Hematopoietic multipotent progenitor cell treated with erythropoietin and hydrocortisone succinate and interleukin-3 and kit ligand, for 8 days (in vitro differentiated cells): ENCODE measurements at places on chromosomes 1 and 21.

DNA sequence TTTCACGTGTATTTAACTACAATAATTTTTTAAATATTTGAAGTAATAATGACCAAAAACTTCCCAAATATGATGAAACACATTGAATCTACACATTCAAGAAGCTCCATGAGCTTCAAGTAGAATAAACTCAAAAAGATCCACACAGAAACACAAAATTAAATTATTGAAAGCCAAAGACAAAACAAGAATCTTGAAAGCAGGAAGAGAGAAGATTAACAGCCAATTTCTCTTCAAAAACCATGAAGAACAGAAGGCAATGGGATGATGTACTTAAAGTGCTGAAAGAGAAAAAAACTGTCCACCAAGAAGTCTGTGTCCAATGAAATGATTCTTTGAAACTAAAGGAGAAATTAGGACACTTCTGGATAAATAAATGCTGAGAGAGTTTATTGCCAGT, 5.1 kb upstream of the KRTAP10-10 start:
- no peak for DNase-seq

DNA sequence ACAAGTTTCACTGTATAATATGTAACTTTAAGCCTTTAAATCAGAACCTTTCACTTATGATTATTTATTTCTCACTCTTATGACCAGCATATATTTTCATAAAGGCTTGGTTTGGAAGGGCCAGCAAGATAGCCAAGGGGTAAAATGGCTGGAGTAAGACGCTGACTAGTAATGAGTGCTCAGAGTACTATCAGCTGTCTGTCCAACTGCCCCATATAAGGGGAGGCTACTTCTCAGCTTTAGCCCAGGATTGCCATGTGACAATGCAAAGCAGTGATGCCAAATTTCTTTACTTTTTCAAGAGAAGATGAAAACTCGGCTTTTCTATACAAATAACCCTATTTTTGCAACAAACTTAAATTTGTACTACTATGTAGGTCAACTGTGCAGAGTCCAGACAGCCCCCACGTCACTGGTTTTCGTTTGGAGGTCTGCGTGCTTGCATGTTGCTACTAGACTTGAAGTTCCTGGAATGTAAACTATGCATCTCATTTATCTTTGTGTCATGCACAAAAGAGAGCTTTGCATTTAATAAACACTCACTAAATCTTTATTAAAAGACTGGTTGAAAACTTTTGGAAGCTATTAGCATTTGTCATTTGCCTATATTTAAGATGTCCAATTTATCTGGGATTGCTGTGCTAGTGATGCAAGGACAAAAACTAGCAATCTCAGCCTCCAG, 110.4 kb downstream of the TNFSF18 start:
- no peak for DNase-seq

DNA sequence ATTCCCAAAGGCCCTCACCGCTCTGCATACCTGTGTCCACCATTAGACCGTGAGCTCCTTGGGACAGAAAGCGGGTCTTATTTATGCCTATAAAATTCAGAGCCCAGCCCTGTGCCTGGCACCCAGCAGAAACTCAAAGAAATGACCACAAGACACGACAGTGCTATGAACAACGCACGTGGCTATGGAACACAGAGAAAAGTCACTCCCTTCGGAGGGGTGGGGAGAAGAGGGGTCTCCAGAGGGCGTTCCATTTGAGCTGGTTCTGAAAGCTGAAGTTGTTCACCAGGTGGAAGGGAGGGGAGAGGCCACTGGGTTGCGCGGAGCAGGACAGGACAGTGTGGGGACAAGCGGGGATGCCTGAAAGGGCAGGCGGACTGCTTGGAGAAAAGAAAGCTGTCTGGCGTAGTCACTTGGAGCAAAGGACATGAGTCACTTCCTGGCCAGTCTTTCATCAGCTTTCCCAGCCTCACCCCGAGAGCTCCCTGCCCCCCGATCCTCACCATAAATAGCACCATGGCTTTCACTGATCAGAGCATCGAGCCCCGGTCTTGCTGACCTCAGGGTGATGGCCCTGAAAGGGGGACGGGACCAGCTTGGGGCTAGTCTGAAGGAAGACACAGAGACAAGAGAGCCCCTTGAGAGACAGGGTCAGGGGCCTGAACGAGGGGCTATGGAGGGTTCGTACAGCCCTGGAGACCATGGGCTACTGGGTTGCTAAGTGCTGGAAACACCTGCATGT, 28.5 kb downstream of the ECE1 start:
- DNase-seq: peak; percentile 59

DNA sequence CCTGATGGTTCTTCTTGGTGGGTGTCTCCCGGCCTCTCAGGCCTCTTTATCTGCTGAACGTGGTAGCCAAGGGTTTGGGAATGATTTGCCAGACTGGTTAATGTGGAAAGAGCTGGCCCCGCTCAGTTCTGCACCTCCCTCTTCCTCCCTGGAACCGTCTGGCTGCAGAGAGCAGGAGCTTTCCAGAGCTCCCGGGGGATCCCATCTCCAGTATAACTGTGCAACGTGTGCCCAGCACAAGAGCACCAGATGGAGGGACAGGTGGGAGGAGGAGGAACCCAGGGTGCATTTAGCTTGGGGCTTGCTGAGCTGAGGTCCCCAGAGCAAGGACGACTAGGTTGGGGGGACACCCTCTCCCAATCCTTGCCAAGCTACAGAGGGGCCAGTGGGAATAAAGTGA, 5.0 kb downstream of the TFF1 start:
- DNase-seq: no peak

DNA sequence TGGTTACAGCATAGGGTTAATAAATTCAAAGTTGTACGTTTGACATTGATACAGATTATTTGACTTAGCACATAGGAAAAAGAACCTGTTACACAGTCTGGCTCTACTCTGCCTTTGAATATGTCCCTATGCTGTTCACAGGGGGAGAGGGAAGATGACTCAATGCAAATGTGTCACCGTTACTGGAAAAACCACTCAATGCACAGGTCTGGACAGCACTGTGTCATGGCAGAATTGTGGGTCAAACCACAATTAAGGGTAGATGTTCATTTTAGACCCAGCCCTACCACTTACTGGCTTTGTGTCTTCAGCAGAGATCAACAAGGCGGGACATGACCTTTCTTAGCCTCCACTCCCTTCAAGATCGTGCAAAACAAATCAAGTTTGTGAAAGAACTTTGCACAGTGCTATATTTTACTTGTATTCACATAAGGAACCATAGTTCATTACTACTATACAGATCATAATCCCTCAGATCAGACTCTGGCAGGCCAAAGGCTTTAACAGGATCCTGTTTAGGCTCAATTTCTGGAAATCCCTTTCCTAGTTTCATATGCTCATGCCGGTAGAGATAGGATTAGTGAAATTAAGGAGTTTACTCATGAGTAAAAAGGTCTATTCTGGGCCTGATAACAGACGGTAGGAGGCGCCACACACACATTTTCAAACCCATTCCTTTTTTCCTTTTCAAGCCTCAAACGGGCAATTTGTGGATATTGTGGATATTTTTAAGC, 22.1 kb downstream of the EIF2D start:
- DNase-seq: peak; percentile 15

GRCh38 chr1:59041646-59042277, 255.1 kb upstream of the FGGY start:
- no peak for DNase-seq

DNA sequence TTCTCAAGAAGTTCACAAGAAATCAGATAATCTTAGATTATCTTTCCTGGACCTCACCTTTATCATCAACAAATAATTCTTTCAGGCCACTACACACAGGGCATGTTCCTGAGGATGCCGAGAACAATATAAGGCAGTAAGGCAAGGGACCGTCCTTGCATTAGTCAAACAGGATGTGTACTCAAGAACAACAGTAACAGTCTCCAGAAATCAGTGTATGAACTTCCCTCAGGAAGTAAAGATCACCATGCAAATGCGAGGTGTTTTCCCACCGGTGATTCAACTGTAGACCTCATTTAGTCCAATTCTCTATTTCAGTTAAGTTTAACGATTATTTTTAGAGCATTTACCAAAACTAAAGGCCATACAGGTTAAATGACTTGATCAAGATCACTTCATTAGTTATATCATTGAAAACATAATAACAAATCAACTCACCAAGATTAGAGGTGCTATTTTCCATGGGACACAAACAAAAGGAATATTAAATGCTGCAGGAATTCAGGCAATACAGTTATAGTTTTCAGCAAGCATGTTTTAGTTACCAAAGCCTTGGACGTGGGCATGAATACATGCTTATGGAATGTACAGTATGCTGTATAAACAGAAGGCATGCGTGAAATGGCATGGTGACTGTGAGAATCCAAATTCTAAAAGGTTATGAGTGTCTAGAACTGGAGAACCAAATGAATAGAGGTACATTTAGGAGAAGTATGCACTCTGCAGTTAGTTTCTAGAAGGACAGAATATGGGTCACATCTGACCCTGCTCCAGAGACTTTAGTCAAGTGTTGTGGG, 145.2 kb downstream of the TNR start:
- DNase-seq: no peak

- no peak for DNase-seq
Measured at GRCh38 chr1:93784538-93784937, 94.5 kb downstream of the DNTTIP2 start.

DNA sequence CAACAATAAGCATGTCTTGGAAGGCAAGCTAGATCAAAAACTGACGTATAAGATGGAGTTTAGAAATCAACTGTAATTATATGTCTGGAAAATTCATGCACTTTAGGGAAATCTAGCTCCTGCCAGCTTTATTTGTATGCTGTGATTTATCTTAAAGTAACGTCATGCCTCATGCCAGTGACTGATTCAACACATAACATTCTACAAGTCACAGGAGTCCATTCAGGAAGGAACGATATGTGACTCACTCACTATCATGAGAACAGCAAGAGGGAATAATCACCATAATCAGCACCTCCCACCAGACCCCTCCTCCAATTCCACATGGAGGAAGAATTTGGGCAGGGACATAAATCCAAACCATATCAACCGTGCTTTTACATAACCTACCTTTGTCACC, 682.4 kb upstream of the ADAMTS5 start:
- no peak for DNase-seq

GRCh38 chr1:93690921-93691789, 9.5 kb upstream of the BCAR3 start:
- DNase-seq: no peak

- DNase-seq: no peak
Measured at GRCh38 chr1:178341261-178341956, 155.4 kb downstream of the CLEC20A start.

- DNase-seq: no peak
Measured at GRCh38 chr1:85611425-85611824, 30.9 kb downstream of the CCN1 start.

DNA sequence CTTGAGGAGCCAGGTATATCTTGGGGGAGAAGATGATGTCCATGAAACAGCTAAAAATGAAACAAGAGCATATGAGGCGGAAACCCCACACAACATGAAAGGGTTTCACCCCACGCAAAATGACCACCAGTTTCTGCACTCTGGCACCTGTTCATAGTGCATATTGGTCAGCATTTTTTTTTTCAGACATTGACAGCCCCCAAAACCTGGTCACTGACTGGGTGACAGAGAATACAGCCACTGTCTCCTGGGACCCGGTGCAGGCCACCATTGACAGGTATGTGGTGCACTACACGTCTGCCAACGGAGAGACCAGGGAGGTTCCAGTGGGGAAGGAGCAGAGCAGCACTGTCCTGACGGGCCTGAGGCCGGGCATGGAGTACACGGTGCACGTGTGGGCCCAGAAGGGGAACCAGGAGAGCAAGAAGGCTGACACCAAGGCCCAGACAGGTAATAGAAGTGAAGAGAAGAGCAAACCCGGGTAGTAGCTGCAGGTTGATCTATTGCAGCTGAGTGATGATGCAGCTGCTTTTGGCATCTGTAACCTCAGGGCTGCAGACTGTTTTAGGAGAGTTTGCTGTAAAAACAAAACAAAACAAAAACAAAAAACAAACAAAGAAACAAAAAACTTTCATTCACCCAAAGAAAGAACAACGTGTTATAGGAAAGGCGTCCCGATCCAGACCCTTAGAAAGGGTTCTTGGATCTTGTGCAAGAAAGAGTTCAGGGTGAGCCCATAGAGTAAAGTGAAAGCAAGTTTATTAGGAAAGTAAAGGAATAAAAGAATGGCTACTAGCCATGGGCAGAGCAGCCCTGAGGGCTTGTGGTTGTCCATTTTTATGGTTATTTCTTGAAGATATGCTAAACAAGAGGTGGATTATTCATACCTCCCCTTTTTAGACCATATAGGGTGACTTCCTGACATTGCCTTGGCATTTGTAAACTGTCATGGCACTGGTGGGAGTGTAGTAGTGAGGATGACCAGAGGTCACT, 51.0 kb downstream of the TNN start:
- DNase-seq: no peak

GRCh38 chr1:32733582-32734321, 31.2 kb upstream of the SYNC start:
- DNase-seq: no peak

DNA sequence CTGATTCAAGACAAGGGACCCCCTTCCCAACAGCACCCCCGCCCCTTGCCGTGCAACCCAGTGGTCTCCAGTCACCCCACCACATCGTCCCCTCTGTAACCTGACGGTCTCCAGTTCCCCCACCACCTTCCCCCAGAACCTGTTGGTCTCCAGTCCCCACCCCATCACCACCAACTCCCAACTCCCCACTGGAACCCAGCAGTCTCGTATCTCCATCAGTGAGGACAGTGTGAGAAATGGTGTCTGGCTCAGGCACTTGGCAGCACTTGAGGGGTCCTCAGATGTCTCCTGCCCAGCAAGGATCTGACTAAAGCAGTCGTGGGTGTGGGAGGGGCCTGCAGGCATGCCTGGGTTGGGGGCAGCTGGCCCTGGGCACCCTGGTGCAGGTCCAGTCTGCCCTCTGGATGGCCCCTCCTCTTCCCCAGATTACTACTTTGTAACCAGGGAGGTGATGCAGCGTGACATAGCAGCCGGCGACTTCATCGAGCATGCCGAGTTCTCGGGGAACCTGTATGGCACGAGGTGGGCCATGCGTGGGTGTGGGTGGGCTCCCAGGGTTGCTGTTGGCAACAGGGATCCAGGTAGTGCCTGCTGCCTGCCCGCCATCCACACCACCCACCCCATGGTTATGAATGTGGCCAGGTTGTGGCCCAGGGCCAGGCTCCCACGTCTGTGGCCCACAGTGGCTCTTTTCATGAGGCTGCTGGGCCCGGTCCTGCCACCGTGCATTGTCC, 3.1 kb upstream of the GJC2 start:
- no peak for DNase-seq

GRCh38 chr1:93616996-93617669, 64.5 kb downstream of the BCAR3 start:
- DNase-seq: no peak

GRCh38 chr21:35172231-35172630, 123.1 kb upstream of the RUNX1 start:
- no peak for DNase-seq
